ENCODE measurements at places on chromosomes 11 and 22. TPM values are rescaled to one million over a fixed set of nuclear protein-coding genes. Genes with fewer than 3 reads are reported as not detected.

The MMP7 gene
- total RNA-seq, result 1.3 TPM

The TAGLN gene
- 622 TPM for total RNA-seq

The RASD2 gene
- 0.23 TPM for total RNA-seq

The UBQLN3 gene
- not detected for total RNA-seq

The TRIM51G gene
- not detected for total RNA-seq

The FAM180B gene
- not detected for total RNA-seq

The ZNF215 gene
- total RNA-seq, result 1.4 TPM

The SAA1 gene
- 1.7 TPM for total RNA-seq

The MUC2 gene
- not detected for total RNA-seq

The KCNJ5 gene
- 0.29 TPM for total RNA-seq

The CSF2RB gene
- total RNA-seq, result not detected

The NCAM1 gene
- total RNA-seq, result 38.7 TPM

The RAB3IL1 gene
- 2.4 TPM for total RNA-seq

The APOA5 gene
- total RNA-seq, result not detected

The WNT11 gene
- total RNA-seq, result not detected

The UBTFL1 gene
- total RNA-seq, result not detected

The UPK2 gene
- total RNA-seq, result not detected

The CARNS1 gene
- 0.40 TPM for total RNA-seq

The CNIH2 gene
- 0.86 TPM for total RNA-seq

The UPK3A gene
- total RNA-seq, result not detected

The MTCH2 gene
- total RNA-seq, result 142 TPM

The KRTAP5-11 gene
- total RNA-seq, result not detected

The CWC15 gene
- 49.5 TPM for total RNA-seq

The PITPNB gene
- 24.2 TPM for total RNA-seq

The DDTL gene
- not detected for total RNA-seq

The CHRNA10 gene
- 0.51 TPM for total RNA-seq

The NECTIN1 gene
- total RNA-seq, result 3.8 TPM

The PARVG gene
- not detected for total RNA-seq

The MUC6 gene
- total RNA-seq, result not detected

The CCDC116 gene
- 0.26 TPM for total RNA-seq

The HMBS gene
- total RNA-seq, result 10.4 TPM

The MIAT gene
- 0.17 TPM for total RNA-seq

The ACTN3 gene
- total RNA-seq, result not detected

The MMP27 gene
- total RNA-seq, result not detected

The ZBTB16 gene
- total RNA-seq, result 4.3 TPM

The KRTAP5-7 gene
- not detected for total RNA-seq

The PPFIBP2 gene
- 5.0 TPM for total RNA-seq

The OPCML gene
- not detected for total RNA-seq

The TRIM51 gene
- not detected for total RNA-seq

The KCNQ1OT1 gene
- 0.57 TPM for total RNA-seq

The C11orf42 gene
- total RNA-seq, result not detected

The PLEKHA7 gene
- total RNA-seq, result 0.29 TPM

The SNX32 gene
- total RNA-seq, result 0.69 TPM

The STK33 gene
- 0.51 TPM for total RNA-seq

The PAX6 gene
- total RNA-seq, result 0.23 TPM

The AGBL2 gene
- 0.38 TPM for total RNA-seq

The YAP1 gene
- 118 TPM for total RNA-seq

The RTN4R gene
- 0.63 TPM for total RNA-seq

The C11orf91 gene
- 1.1 TPM for total RNA-seq

The GNB1L gene
- total RNA-seq, result 14.0 TPM

The GAS2 gene
- 0.40 TPM for total RNA-seq

The REXO2 gene
- total RNA-seq, result 177 TPM

The MS4A15 gene
- total RNA-seq, result not detected

The SLC22A8 gene
- not detected for total RNA-seq

The LRRC56 gene
- total RNA-seq, result 0.17 TPM
